ENCODE measurements at places on chromosomes 12 and 14.

GRCh38 chr12:132771126-132771838 is 9.7 kb upstream of the ANKLE2 start:
- peak; percentile 72 for ATAC-seq

DNA sequence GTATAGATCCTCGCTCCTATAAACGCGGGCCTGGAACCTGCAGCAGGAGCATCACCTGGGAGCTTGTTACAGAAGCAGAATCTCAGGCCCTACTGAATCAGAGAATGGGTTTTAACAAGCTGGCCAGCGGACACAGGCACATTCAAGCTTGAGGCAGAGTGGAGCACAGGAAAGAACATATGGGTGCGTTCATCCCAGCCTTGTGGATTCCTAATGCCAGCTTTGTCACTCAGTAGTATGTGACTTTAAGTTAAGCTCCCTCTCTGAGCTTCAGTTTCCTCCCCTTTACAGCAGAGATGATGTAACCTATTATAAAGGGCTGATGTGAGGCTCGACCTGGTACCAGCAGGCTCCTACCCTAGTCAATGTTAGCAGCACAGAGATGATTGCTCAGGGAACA is 204.9 kb downstream of the ZFP36L1 start:
- no peak for ATAC-seq

DNA sequence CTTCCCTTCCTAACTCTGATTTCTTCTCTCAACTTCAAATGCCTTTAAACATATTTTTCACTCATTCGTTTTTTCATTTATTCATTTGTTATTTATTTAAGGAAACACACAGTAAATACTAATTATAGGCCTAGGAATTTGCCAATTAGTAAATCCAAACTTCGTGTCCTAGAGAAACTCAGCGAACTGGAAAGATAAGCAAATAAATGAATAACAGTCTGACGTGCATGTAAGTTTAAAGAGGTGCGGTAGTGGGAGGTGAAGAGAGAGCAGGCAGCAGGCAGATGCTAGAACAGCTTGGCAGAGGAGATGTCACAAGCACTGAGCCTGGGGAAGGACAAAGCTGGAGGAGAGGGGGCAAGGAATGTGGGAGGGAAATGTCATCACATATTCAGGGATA is 228.2 kb downstream of the DPY19L2 start:
- no peak for ATAC-seq

GRCh38 chr14:89856871-89857345 is 97.6 kb downstream of the EFCAB11 start:
- no peak for ATAC-seq

- ATAC-seq: peak; percentile 65
These were observed 16.2 kb downstream of the ACIN1 start for GRCh38 chr14:23078692-23079116.

DNA sequence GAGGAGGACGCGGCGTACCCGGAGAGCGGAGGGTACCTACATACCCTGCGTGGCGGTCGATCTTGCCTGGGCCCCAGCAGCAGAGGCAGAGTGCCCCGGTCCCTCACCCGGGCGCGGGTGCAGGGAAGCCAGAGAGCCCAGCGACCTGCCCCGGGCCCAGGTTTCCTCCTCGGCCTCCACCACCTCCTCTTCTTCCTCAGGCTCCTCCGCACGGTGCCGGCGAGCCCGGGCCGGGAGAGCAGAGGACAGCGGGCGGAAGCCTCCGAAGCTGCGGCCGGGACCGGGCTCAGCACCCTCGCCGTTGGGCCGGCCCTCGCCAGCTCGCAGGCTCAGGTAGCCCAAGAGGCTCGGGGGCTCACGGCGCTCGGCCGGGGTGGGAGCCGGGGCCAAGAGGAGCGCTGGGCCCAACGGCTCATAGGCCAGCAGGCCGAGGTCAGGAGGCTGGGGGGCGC is 6.6 kb downstream of the ZNF219 start:
- no peak for ATAC-seq

- peak; percentile 47 for ATAC-seq
These were observed 22.5 kb upstream of the GALNT9 start for GRCh38 chr12:132351751-132352495.
